A673 (cell line): ENCODE measurements at places on chromosomes 2 and 18.

GRCh38 chr2:667332-667999 is 9.7 kb downstream of the TMEM18 start:
- H3K4me1 ChIP-seq = no peaks in the 10 kb centered on the region
- H3K27me3 ChIP-seq = no peaks in the 10 kb centered on the region
- peak; percentile 61 for DNase-seq
- peaks cover 36% of the 10 kb centered on the region for H3K36me3 ChIP-seq
- no peak overlapping the region for H3K27ac ChIP-seq

- H3K27ac ChIP-seq = no peak overlapping the region
- no peaks in the 10 kb centered on the region for H3K4me1 ChIP-seq
- no peaks in the 10 kb centered on the region for H3K27me3 ChIP-seq
- no peak overlapping the region for H3K4me3 ChIP-seq
- no peaks in the 10 kb centered on the region for H3K36me3 ChIP-seq
- no peak for DNase-seq
These were observed 119.0 kb upstream of the ARHGAP28 start for GRCh38 chr18:6610466-6610865.

- H3K27me3 ChIP-seq = no peaks in the 10 kb centered on the region
- no peak overlapping the region for H3K4me3 ChIP-seq
- H3K27ac ChIP-seq = no peak overlapping the region
These were observed 259.7 kb downstream of the LPIN1 start for GRCh38 chr2:12005886-12006681.

DNA sequence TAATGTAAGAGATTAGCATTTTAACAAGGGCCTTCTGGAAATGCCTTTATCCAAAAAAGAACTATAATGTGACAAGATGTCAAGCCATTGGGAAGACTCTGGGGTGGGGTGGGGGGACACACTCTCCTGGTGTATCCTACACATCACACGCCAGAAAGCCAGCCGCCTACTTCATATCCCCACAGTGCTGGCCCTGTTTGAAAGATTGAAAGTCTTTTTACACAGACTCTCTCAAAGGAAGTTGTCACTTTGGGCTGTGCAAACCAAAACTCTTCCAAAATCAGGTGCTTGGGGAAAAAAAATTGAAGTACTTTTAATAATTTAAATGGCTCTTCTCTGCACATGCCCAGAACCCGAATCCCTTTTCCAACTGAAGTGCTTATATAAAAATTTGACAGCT is 666.7 kb downstream of the BCL11A start:
- peaks cover 32% of the 10 kb centered on the region for H3K27me3 ChIP-seq
- H3K27ac ChIP-seq = no peak overlapping the region
- no peaks in the 10 kb centered on the region for H3K4me1 ChIP-seq
- H3K36me3 ChIP-seq = no peaks in the 10 kb centered on the region

DNA sequence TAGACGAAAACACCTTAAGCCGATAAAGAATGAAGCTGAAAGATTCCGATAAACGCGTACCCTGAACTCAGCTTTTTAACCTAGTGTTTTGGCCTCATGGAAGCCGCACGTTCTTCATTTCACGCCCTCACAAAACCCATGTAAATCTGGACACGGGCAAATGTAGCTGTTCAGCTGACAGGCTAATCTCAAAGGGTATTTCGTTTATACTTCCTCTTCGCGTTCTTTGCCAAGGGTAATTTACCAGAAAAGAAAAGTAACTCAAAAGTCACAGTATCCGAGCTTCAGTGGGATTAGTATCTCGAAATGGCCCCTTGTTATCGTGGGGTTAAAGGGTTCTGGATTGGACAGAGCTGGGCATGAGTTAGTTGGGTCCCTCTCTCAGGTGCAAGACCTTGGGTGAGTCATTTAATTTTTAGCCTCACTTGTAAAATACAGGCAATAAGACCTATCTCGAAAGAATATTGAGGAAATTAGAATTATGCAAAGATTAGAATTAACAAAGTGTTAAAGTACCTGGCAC is 22.0 kb upstream of the STPG4 start:
- H3K36me3 ChIP-seq = peaks cover 10% of the 10 kb centered on the region
- H3K27ac ChIP-seq = peak overlapping the region; percentile 100
- peaks cover 25% of the 10 kb centered on the region for H3K4me1 ChIP-seq
- H3K27me3 ChIP-seq = no peaks in the 10 kb centered on the region
- no peak for DNase-seq
- peak overlapping the region; percentile 99 for H3K4me3 ChIP-seq

DNA sequence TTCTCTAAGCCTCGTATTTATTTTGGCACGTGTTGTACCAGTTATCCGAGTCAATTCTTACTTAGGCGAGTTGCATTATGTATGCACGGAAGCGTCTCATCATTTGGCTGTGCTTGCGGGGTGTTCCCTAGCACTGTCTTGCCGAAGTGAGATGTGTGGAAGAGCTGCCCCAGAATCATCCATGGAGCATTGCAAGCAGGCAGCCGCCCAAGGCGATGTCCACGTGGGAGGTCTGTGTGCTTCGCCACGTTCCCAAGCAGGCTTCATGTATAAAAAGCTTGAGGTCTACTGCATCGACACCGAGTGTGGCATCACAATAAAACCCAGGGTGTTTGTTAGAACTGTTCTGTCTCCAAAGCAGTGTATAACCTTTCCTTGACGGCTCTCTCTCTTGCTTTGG is 849.9 kb downstream of the DCDC2C start:
- no peak overlapping the region for H3K4me3 ChIP-seq
- H3K27ac ChIP-seq = no peak overlapping the region
- DNase-seq = no peak
- no peaks in the 10 kb centered on the region for H3K4me1 ChIP-seq
- no peaks in the 10 kb centered on the region for H3K27me3 ChIP-seq

DNA sequence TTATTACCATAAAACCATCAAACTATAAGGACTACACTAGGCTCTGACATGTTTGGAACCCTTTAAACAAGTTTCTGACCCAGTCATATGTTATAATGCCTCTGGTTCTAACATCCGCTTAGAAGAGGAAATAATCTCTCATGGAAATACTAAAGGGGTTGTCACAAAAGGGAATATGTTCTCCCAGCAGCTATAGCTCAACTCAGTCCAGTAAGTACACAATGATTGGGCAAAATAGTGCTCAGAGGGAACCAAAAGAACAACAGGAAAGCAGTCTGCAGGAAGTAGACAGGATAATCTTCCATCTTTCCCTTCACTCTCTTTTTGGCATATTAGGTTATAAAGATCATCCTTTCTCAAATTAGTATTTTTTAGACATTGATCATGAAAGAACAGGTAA is 4.3 kb downstream of the SRBD1 start:
- H3K4me3 ChIP-seq = no peak overlapping the region
- H3K36me3 ChIP-seq = peaks cover 3% of the 10 kb centered on the region
- H3K27me3 ChIP-seq = no peaks in the 10 kb centered on the region

DNA sequence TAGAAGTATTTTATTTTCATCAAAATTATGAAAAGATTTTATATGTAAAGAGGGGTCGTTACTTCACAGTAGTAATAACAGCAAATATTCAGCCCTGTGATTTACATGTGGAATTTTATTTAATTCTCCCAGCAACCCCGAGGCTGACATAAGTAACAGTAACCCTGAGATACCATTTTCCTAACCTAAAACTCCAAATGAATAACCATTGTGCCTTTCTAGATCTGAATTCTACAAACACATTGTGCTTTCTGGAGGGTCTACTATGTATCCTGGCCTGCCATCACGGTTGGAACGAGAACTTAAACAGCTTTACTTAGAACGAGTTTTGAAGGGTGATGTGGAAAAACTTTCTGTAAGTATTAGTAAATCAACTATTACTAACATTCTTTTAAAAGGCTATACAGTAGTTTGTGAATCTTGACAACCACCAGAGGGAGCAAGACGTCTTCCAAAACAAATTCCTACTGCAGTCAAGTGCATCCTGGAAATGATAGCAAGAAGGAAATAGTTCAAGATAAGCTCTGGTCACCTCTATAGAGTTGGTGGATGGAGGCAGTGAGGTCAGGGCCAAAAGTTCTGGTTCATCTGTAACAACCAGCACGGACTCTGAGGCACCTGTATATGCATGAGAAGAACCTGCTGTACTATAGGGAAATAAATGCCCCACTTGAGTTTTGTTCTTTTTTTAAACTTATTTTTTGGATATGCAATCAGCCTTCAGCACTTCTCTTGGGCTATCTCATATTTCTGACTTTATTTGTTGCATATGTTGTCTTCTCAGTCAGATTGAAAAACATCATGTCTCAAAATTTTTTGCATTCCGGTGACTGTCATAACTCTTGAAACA is 37.4 kb downstream of the ACTR2 start:
- H3K4me1 ChIP-seq = peaks cover 27% of the 10 kb centered on the region
- H3K4me3 ChIP-seq = no peak overlapping the region
- H3K36me3 ChIP-seq = peaks cover 23% of the 10 kb centered on the region
- H3K27me3 ChIP-seq = no peaks in the 10 kb centered on the region
- peak; percentile 84 for DNase-seq
- no peak overlapping the region for H3K27ac ChIP-seq

DNA sequence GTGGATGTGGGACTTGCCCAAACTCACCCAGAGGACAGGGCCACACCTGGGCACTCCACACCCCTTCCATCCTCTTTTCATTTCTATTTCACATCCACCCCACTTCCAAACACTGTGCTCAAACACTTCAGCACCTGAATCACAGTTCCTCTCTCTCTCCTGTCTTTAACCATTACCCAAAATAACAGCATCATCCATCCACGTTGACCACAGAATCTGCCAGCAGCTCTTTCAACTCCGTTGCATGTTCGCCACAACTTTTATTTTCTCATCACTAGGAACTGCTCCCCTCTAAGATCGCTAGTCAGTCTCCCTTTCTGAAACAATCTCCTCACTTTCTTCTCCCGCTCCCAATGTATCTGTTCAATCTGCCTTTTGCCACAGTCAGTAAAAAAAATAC is 121.6 kb upstream of the HNRNPA3 start:
- DNase-seq = no peak
- no peaks in the 10 kb centered on the region for H3K27me3 ChIP-seq
- H3K36me3 ChIP-seq = no peaks in the 10 kb centered on the region
- no peak overlapping the region for H3K27ac ChIP-seq

DNA sequence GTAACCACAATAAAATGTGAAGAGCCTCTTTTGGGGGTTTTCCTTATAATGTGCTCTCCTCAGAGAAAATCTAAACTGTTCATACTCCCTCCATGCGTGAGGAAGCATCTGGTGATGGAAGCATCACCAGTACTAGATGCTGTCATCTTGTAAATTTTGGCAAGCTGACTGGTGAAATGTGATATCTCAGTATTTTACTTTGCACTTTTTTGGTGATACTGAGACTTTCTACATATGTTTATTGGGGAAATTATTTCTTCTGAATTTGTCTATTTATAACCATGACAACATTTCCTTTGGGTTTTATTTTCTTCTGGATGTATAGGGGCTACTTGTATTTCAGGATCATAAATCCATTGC is 95.9 kb upstream of the DLGAP1 start:
- H3K36me3 ChIP-seq = no peaks in the 10 kb centered on the region
- H3K27me3 ChIP-seq = no peaks in the 10 kb centered on the region
- H3K4me3 ChIP-seq = no peak overlapping the region

- H3K4me1 ChIP-seq = no peaks in the 10 kb centered on the region
- no peak overlapping the region for H3K27ac ChIP-seq
- no peak for DNase-seq
- no peak overlapping the region for H3K4me3 ChIP-seq
- peaks cover 71% of the 10 kb centered on the region for H3K27me3 ChIP-seq
- no peaks in the 10 kb centered on the region for H3K36me3 ChIP-seq
These were observed 426.3 kb upstream of the PKDCC start for GRCh38 chr2:41621563-41621962.

DNA sequence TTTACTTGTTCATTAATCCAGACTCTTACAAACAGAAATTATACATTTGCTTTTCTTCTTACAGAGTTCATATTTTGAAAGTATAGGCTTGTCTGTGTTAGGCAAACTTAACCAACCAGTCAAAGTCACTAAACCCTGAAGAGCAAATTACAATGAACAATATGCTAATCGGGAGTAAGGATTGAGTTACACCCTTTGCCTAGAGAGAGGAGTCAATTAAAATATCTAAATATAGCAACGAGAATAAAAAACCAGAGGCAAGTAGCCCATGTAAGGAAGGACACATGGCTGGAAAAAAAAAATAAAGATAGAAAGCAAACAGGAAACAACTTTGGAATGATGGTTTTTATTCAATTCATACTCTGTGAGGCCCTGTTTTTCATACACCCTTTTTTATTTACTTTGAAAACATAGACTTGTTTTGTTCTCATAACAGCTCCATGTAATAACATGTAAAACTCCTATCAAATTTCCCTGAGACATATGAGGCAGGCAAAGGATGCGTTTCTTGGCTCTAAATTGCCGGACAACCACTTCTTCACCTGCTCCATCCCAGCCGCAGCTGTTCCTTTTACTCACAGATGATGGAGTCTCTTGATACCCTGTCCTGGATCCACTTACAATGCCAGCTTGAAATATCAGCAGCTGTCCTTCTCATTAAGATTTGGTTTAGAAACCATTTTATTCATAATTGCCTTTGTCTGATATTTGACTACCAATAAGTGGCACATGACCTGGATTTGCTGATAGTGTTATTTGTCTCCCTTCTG is 767.7 kb upstream of the GCFC2 start:
- H3K4me3 ChIP-seq = no peak overlapping the region
- H3K27ac ChIP-seq = no peak overlapping the region
- peaks cover 9% of the 10 kb centered on the region for H3K4me1 ChIP-seq
- H3K27me3 ChIP-seq = no peaks in the 10 kb centered on the region

DNA sequence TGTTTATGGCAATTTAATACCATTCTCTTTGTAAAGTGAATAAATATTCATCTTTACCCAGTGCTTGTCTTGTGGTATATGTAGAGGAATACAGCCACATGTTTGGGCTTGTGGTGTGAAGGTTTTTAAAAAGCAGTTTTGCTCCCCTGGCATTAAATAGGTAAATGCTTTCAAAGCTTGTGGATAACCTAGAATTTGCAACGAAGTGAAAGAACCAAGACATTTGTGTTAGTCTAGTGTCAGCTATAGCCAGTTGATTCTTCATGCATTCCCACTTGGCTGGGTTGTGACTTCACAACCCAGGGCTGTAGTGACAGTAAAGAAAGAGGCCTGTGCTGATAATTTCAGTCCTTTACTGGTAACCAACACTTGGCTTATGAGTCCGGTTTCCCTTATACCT is 32.9 kb upstream of the TOGARAM2 start:
- H3K4me1 ChIP-seq = peaks cover 3% of the 10 kb centered on the region
- no peak overlapping the region for H3K4me3 ChIP-seq
- peaks cover 65% of the 10 kb centered on the region for H3K36me3 ChIP-seq
- no peaks in the 10 kb centered on the region for H3K27me3 ChIP-seq

DNA sequence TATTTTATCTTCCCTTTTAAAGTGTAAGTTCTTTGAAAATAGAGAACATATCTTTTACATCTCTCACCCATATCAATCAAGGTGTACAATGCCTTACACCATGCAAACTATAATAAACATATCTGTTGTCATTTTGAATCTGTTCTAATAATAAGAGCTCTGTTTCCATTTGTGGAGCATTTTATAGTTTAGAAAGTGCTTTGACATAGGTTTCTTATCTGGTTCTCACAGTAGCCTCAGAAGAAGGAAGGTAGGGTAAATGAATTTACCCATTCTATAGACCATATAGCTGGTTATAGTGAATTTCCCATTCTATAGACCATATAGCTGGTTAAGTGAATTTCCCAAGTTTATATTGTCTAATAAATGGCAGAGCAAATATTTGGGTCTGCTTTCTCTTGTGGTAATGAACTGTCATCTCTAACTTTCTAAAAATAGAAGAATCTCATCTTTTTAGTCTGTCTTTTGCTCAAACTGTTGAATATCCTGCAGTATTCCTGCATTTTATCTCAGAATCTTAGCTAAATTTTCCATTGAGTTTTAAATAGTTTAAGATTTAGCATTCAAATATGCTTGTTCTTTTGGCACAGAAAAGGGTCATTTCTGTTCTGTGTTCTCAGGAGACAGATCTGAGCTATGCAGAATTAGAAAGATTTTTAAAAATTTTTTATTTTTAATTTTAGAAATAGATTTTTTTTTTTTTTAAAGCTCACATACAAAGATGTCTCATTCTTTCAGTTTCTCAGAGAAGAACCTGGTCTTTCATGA is 80.7 kb upstream of the STON1 start:
- H3K36me3 ChIP-seq = no peaks in the 10 kb centered on the region
- no peaks in the 10 kb centered on the region for H3K27me3 ChIP-seq
- H3K4me3 ChIP-seq = no peak overlapping the region
- peaks cover 3% of the 10 kb centered on the region for H3K4me1 ChIP-seq
